ENCODE measurements at places on chromosomes 11 and 22.

DNA sequence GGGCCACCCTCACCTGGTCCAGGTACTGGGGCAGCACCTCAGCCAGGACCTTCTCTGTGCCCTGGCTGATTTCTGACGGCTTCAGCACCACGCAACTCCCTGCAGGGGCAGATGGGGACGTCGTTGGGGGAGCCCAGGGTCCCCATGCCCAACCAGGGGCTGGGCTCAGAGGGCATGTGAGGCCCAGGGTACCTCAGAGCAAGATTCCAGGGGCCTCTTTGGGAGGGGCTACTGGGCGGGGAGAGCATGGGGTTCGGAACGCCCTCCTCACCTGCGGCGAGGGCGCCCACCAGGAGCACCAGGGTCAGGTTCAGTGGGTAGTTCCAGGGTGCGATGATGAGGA is 8.1 kb downstream of the ALDH3B2 start:
- DNase-seq: no peak

DNA sequence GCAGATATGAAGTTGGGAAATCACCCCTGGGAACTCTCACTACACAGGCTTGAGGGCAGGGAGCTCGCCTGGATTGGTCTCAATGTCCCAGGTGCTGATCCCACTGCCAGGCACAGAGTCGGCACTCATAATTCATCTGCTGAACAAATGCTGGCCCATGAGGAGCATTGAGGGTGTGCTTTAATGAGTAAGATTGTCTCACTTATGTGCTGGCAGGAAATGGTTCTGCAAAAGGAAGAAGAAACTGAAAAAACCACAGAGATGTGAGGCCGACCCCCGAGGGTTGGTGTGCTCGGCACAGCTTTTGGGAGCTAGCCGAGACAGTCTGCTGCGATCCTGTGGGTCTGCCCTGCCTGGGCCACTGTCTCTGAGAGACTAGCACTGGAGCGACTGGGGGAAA is 9.4 kb downstream of the PLAAT2 start:
- DNase-seq: no peak

GRCh38 chr11:70557742-70558485 is 159.6 kb downstream of the CTTN start:
- no peak for DNase-seq

- no peak for DNase-seq
Observed at GRCh38 chr22:27647540-27647939, 154.0 kb downstream of the MN1 start.

DNA sequence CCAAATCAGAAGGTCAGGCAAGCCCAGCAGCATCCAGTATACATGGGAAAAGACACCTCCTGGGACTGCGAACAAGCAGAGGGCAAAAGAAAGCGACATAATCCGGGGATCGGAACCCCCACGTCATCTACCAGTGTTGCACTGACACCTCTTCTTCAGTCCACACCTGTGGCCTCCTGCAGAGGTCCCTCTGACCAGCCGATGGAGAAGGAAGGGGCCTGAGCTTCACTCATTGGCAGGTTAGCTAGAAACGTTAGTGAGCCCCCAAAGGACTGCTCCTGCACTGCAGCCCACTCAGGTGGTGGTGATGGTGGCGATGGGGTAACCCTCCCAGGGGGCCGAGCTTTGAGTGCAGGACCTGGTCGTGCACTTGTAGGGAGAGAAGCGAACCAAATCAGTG is 22.1 kb downstream of the ASCL2 start:
- DNase-seq: no peak

DNA sequence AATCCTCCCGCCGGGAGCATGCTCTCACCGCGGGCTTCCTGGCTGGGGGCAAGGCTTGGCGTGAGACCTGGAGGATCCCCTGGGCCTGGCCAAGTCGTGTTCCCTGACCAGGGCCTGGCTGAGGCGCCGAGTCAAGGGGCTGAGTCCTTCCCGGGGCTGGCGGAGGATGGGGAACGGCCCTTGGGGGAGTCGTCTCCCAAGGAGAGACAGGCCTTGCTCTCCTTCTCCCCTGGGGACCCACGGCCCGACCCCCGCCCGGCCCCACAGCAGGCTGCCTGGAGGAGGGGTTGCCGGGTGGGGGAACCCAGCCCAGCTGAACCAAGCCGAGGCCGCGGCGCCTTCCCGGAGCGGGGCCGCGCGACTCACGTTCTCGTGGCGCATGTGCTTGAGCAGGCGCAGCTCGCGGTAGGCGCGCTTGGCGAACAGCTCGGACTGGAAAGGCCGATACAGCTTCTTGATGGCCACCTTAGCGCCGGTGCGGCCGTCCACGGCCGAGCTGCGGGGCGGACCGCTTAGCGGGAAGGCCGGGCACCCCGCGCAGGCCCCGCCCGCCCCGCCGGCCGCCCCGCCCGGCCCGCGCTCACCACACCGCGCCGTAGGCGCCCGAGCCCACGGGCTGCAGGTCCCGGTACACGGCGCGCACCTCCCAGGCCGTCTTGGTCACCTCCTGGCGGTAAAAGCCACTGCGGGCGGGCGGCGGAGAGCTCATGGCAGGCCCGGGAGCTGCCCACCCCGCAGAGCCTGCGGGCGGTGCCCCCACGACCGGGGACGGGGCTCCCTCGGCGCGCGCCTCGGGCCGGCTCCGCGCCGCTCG is 475 bp downstream of the MAPK12 start:
- no peak for DNase-seq

DNA sequence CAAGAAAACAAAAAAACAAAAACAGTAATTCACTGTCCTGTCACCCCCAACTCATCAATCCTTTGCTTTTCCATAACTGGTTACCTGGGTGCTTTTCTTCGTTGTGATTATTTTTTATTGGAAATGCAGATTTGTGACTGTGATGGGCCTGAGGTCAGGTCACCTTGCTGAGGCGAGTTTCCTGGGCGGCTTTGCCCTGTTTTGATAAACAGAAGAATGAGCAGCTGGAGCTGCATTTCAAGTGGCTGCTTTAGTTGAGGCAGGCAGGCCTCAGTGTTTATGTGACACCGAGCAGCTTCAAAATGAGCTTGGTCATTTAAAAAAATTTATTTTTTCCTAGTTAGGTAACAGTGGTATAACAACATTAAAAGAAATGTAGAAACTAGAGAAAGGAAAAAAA is 22.2 kb downstream of the PTPRJ start:
- no peak for DNase-seq

DNA sequence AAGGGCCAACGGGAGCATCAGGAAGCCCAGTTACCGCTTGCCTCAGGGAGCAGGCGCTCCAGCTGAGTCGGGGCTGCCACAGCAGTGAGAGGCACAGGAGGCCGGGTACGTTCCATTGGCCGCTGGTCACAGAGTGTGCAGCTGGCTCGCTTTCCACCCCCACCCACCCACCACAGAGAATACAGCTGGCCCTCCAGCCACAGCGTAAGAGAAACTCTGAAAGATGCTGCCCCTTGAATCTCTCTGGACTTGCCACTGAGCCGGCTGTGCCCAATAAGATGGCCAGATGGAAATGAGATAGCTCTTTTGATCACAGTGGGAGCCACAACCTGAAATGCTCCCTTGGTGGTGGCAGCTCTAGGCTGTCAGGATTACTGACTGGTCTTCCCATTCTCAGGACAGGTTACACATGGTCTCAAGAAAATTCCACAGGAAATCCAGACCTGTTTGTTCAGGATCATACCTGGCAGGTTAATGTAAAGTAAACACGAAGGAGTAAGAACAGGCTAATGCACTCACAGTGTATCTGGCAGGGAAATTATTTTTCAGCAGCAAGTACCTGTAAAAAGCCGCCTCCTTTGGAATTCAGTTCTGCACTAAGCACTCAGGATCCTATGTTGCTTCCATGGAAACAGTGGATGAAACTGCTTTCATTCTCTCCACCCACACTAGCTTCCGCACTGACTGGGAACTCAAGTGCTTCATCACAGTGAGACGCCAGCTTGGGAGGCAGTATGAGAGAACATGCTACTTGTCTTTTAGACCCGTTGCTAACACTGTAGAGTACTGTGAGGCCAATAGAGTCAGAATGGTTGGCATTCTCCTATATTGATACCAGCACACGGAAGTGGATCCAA is 16.5 kb downstream of the SIAE start:
- DNase-seq: no peak

GRCh38 chr11:35031867-35032266 is 107.1 kb upstream of the CD44 start:
- DNase-seq: no peak

GRCh38 chr11:14971865-14972580 is at the start of gene CALCA:
Gene CALCA (minus strand): TSS chr11:14972351. CDS start chr11:14971192, 1,159 bp downstream.
- DNase-seq: no peak

DNA sequence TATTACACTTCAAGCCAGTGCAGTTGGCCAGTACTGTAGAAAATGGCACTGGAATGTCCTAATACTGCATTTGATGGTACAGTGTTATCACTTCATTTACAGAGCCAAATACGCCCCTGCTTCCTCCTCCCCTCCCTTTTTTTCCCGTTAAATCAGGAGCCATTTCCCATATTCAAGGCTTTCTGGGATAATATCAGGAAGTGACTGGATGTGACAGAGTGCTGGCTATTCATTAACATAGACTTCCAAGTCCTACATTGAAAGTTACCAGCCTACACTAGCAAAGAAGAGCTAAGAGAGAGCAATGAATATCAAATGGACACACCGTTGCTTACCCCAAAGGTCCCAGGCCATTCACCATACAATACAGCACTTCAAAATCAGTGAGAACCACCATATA is 32.1 kb upstream of the ABCC8 start:
- no peak for DNase-seq
